RWPE1 (cell line): ENCODE measurements at places on chromosomes 12 and 14.

DNA sequence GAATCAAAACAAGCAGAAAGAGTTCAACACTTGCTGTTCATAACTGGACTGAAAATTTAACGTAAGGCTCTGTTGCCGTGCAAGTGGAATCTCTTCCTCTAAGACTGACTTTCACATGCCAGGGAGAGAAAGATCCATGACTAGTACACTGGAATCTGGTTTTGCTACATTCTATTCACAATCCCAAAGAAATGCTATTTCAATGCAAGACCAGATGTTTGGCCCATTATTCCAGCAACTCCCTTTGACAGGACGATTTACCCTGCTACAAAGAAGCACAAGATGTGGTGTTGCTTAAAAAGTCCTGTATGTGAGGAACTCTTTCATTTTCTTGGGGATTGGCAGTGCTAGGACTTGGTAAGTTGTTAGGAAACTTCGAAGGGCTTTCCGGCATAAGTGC, 17.4 kb downstream of the RFC5 start:
- no peak for DNase-seq

DNA sequence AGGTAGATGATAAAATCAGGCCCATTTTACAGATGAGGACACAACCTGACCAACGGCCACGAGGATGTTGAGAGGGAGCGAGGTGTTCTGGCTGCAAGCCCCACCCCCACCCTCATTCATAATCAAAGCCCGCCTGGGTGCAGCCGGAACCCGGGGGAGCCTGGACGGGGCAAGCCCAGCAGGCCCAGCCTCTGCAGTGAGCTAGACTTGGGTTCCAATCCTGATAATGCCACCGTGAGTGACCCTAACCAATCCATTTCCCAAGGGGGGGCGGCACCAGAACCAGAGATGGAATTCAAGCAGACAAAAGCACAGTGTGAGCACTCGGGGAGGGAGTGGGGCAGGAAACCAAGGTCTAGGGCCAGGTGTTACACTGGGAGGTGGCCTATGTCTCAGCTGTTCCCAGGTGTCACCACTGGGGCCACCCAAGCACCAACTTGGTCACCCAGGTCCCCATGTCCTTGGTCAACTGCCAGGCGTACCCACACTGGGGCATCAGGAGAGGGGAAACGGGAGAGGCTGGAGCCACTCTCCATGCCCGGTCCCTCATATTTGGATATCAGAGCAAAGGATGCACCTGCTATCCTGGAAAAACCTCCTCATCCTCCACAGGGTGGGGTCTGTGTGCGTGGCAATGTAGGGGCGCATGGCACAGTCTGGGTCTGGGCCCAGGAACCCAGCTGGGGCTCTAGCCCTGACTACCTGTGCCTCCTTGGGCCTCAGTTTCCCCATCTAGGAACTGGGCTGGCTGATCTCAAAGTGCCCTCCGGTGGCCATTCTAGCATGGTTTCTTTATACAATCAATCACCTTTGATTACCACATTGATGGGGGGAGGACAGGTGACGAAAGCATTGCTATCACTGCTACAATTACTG, 58.4 kb downstream of the FAM222A start:
- no peak for DNase-seq

DNA sequence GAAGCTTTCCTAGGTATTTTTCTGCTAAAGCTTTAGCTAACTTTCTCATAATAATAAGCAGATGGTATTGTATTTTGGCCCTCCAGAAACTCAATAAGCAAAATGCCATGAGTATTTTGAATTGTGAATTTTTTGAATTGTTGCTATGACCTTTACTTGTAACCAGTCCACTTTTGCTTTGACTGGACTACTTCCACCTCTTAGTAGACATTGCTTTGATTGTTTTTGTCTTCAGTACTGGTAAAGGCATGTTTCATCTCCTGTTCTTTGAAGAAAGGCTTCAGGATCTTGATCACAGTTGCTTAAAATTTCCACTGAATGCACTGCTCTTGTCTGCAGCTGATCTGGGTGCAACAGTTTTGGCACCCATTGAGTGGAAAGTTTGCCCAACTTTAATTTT, 102.3 kb downstream of the TRMT5 start:
- no peak for DNase-seq

DNA sequence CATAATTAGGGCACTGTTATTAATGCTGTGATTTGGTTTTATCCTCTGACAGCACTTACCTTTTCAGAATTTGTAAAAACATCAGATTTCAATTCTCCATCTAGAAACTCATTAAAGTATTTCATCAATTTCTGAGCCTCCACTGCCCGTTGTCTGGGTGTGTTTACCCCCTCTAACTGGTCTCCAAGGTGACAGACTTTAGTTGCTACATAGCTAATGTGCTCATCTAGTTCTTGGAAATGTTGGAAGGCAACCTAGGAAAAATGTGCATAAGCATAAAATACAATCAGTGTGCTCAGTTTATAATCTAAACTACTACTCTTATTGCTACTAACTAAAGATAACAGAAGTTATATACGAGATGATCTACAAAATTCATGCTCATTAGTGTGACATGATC, 24.6 kb downstream of the EXOC5 start:
- no peak for DNase-seq

DNA sequence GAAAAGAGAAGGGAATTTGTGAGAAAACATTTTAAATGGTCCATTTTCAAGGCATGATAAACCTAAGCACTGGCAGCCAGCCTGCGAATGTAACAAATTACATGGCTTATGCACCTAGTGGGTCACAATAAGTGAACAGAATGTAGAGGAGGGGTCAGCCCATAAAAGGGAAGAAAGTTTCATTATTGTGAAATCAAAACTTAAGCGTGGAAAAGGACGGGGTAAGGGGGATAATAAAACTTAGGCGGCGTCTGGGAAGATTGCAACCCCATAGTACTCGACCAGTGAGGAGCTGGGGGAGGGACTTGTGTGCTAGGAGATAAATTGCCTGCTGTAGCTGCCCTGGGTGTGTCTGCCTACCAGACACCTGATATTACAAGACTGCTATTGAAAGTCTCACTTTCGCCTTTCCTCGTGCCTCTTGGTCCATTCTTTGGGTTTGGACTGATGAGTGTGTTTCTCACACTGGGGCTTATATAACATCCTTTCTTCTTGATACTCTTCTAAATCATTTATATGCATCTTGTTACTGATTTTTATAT, 40.6 kb downstream of the ZDHHC17 start:
- no peak for DNase-seq

DNA sequence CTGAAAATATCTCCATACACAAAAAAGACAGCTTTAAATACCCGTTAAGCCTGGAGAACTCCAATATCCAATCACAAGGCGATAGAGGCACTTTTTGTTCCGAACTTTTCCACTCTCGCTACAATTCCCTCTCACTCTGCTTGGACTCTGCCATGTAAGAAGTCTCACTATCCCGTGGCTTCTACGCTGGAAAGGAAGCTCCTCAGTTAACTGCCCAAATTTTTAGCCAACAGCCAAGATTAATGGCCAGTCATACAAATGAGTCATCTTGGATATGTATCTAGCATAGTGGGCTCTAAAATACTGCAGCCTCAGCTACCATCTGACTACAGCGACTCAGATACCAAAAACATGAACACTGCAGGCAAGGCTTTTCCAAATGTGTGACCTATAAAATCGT, 45.5 kb upstream of the RERGL start:
- no peak for DNase-seq

- peak; percentile 78 for DNase-seq
These were observed 37.6 kb upstream of the BCL2L14 start for GRCh38 chr12:12032851-12033797.

DNA sequence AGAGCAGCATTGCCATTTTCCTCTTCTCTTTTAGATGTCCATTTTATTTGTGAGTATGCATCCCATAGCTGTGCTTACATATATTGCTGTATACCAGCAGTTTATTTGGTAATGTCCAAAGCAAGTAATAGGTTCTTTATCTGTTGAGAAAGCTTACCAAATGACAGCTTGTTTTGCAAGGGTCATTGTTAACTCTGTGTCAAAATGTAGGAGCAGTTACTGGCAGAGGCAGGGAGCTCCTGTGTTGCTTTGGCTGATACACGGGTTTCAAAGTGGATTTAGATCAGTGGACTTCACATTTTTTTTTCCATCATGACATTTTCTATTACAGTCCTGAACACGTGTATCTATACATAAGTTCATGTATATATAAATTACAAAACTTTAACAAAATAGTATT, 38.1 kb upstream of the LRTM2 start:
- no peak for DNase-seq

DNA sequence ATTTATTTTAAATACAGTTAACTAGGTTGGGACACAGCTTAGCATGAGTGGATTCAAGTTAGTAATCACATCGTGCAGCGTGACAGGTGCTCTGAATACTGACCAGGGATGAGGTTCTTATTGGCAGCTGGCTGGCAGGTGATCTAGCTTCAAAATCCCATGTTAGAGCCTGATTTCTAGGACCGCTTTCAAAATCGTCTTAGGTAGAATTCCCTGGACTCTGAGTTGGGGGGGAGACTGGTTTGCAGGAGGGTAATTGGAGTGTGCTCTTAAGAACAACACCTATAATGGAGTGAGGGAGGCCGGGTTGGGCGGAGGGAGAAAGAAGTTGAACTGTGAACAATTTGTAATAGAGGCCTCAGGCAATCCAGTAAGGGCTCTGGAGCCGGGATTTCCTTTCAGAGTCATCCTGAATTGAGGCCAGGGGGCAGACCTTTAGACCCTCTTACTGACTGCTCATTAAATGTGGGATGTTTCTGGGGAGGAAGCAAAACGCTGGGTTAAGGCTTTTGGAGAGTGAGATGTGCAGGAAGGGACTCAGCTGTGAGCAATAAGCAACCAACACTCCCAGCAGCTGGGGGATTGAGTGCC, 874 bp upstream of the YARS2 start:
- DNase-seq = no peak

DNA sequence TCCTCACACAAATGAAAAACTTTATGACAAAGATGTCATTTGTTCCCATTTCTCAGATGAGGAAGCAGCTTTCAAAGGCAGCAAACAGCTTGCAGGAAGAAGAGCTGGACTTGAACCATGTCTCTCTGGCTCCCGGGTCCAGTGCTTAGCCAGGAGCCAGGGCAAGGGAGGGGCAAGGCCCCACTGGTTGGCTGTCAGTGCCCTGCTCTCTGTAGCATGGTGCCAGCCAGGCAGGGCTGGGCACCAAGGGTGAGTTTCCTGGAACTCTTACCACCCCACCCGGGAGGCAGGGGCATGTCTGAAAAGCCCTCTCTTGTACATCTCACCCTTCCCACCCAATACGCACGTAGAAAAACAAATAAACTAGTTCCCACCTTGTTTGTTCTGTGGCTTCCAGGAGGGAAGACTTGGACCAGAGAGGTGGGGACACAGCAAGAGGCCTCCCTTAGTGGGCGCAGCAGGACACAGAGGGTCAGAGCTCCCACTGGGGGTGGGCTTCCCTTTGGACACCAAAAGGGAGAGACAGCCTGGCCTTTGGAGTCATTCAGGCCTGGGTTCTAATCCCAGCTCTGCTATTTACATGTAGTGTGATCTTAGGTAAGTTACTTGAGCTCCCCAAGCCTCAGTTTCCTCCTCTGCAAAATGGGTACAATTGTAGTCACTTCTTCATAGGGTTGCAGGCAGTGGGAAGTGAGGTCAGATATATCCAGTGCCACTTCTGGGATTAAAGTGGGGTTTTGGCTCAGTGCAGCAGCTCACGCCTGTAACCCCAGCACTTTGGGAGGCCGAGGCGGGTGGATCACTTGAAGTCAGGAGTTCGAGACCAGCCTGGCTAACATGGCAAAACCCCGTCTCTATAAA, 17.2 kb downstream of the TRPV4 start:
- DNase-seq = no peak

GRCh38 chr12:94318181-94318580, 141.5 kb downstream of the CEP83 start:
- no peak for DNase-seq

DNA sequence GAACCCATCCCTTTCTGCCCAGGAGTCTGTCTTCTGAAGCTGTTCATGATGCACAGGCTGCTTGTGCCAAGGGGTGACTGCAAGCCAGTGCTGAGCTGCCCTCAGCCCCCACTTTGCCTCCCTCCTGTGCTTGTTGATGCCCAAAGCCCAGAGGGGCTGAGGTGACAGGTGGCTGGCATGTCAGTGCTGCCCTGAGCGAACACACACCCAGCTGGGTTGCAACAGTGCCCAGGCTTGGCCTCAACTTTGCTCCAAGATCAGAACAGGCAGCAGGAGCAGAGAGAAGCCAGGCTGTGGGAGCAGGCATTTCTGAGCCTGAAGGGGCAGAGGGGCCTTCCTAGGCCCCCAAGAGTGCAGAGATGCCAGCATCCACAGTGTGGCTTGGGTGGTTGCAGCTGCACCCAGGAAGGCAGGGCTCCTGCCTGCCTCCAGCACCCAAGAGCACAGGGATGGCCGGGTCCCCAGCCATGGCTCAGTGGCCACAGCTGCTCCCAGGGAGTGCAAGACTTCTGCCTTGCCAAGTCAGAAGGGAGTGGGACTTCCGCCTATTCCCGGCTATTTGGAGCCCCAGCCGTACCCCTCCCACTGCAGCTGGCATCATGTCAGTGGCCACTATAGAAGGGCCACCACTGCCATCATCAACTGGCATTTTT, 83.1 kb downstream of the SLC16A7 start:
- no peak for DNase-seq

GRCh38 chr12:24697295-24697694, 251.6 kb downstream of the BCAT1 start:
- DNase-seq = no peak

- DNase-seq = peak; percentile 31
These were observed 7.0 kb downstream of the MLF2 start for GRCh38 chr12:6745741-6746525.

DNA sequence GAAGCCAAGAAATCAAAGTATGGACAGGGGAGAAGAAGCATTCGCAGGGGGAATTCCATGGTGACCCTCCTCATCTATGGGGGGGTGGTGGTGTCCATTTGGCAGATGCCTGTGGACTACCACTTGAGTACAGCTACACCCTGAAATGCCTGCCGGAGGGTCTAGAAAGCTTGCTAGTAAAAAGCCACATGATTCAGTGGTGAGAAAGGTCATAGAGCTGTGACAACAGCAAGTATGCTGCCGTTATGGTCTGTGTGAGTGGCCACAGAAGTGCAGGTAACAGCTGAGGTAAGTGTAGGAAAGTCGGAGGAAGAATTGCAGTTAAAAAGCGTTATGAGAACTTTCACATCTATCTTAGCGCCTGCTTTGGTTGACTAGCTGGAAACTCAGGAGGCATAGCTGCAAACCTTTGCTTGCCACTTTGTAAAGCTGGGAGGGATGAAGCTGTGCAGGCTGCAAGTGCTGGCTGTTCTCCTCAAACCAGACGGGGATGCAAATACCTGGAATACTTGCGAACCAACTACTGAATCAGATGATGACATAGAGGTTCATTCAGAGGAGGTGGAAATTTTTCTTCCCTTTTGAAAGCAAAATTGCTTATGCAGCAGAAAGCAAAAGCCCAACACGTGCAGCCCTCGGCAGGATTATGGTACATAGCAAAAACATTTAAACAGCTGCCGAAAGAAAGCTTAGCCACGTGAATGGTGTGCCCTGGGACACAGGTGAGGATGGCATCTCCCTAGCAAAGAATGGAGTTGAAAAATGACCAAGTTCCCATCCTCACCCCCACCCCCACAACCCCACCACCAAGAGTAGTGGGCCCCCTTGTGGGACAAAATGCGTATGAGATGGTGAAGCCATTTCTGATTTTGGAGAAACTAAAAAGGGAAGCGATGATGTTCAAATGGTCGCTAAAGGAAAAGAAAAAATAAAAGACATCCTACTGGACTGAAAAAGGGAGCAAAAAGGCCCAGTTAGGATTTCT, 287.0 kb downstream of the RERGL start:
- DNase-seq = no peak
